ENCODE measurements at places on chromosomes 3 and 15.

- DNase-seq, result peak; percentile 22
Measured at GRCh38 chr15:70160803-70161565, 63.3 kb upstream of the TLE3 start.

- no peak for DNase-seq
Measured at GRCh38 chr15:27101982-27102381, 131.0 kb downstream of the GABRG3 start.

GRCh38 chr3:139522421-139522820, 17.1 kb downstream of the RBP1 start:
- DNase-seq, result no peak

GRCh38 chr15:88641959-88642452, 3.2 kb downstream of the ISG20 start:
- DNase-seq, result no peak

GRCh38 chr3:146162561-146162960, 1.6 kb upstream of the PLOD2 start:
- DNase-seq, result no peak

- no peak for DNase-seq
Measured at GRCh38 chr3:52205727-52206372, 7.9 kb downstream of the ALAS1 start.

DNA sequence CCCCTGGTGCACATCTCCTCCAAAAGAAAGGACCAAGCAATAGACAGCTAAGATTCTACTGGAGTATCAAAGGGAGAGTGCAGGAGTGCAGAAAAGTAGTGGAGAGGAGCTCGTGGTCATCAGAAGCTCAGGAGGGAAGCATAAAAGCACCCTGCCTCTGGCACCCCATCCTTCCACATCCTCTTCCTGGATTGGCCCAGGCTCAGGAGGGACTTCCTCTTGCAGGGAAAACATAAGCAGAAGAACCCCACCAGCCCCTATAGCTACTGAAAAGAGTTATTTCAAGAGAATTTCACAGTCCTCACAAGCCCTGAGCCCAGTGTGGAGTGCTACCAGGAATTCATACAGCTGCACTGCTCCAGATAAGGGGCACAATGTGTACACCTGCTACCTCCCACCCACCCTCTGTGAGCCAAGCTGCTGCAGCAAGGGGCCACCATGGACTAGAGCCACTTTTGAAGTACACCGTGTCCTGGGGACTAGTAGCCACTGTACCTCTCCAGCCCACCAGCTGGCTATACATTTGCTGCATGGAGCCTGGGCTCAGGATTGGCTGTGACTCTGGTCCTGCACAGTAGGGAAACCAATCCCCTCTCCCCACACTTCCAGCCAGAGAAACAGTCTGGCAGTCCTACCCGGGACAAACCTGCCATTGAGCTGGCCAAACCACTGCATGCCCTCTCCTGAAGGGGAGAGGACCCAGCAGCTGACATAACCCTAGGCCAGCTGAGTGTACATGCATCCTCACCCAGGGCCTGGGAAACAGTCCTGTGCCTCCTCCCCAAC, 43.0 kb downstream of the CD200R1 start:
- DNase-seq, result peak; percentile 28

DNA sequence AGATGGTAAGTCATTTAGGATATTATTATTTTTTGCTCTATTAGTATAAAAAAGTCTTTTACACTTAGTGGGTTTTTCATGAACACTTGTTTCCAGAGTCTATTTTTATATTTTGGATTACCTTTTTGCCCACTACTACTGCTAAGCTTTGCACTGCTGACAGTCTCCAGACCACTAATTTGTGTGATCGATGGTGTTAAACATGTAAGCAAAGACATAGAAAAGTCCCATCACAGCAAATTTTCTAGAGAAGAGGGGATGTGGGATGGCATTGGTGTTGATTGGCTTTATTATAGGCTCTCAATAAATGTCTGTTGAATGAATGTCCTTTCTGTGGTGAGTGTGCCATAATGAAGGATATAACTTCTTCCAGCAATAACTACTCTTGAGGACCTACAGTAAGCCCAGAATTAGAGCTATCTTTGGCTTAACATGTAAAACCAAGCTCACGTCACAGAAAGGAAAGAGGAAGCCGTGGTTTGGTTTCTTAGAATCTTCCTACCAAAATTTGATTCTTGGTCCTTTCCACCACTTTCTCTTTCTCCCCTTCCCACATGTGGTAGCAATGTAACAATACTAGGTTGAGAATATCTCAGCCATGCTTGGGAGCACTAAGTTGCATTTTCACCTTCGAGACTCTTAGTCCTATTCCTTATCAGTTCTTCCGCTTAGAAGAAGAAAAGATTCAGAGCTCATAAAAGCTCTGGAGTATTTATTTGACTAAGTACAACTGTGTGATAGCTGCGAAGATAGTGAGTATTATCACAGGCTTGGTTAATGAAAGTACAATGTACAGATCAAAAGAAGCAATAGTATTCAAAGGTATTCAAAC, 90.6 kb upstream of the UMPS start:
- no peak for DNase-seq

GRCh38 chr3:50676031-50676705, 1.4 kb downstream of the DOCK3 start:
- no peak for DNase-seq

- DNase-seq, result no peak
Measured at GRCh38 chr3:70182166-70182565, 130.3 kb downstream of the MDFIC2 start.

DNA sequence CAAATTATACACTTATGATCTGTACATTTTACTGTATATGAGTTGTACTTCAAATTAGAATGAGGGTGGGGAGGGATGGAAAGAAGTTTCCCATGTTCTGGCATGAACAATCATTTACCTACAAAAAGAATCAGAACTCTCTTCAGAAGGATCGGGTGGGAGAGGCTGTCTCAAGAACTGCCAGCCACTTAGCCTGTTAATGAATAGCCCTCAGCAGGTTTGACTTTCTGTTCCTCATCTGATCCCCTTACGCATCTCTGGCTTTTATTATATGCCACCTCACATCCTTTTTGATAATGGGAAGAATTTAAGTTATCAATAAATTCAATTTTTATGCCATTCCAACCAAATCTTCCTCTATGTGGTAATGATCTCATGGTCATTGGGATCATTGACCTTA, 168.3 kb upstream of the TGFBR2 start:
- no peak for DNase-seq

- no peak for DNase-seq
Measured at GRCh38 chr3:191339316-191339917, 9.1 kb upstream of the UTS2B start.

DNA sequence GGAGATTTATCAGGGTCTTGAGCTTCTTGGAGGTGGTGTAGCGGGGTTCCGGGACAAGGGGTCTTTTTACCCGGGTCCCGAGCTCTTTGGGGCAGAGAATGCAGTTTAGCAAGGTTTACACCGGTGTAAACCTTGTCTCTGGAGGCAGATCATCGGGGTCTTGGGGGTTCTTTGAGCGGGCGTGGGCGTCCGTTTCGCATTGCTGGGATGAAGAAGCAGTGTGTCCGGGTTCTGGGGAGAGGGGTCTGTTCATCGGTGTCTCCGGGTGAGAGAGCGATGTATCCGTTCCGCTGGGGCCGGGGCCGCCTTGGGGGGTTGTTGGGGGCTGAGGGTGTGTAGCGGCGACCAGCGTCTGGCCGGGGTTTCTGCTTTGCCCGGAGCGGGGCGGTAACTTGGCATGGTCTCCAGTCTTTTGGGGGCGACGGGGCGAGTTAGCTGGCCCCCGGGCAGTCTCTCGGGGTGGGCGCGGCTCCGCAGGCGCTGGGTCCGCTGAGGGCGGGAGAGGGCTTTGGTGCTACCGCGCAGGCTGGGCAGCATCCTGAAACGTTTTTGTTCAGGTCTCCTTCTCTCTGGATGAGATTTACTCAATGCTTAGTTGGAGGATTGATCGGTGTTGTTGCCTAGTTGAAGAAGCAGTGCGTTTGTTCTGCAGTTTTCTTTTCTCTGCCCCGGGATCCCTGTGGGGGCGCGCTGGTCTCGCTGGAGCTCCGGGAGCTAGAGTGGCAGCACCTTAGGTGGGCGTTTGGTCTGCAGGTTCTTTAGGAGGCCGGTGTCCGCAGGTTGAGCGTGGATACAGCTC, 843 bp downstream of the GLCE start:
- DNase-seq, result no peak

GRCh38 chr3:99651531-99651930, 13.1 kb downstream of the COL8A1 start:
- no peak for DNase-seq

GRCh38 chr3:46670891-46671427, 22.5 kb downstream of the ALS2CL start:
- no peak for DNase-seq

GRCh38 chr15:82917249-82917648, 35.3 kb downstream of the HOMER2 start:
- no peak for DNase-seq
